ENCODE measurements at places on chromosomes 6 and 20. TPM values are rescaled to one million over a fixed set of nuclear protein-coding genes. Genes with fewer than 3 reads are reported as not detected.
A peak's percentile ranks its signal among the peaks of the same experiment; 100 is the strongest.

- peak; percentile 63 for DNase-seq
Measured at GRCh38 chr6:46989398-46989797, 52.7 kb downstream of the ADGRF1 start.

DNA sequence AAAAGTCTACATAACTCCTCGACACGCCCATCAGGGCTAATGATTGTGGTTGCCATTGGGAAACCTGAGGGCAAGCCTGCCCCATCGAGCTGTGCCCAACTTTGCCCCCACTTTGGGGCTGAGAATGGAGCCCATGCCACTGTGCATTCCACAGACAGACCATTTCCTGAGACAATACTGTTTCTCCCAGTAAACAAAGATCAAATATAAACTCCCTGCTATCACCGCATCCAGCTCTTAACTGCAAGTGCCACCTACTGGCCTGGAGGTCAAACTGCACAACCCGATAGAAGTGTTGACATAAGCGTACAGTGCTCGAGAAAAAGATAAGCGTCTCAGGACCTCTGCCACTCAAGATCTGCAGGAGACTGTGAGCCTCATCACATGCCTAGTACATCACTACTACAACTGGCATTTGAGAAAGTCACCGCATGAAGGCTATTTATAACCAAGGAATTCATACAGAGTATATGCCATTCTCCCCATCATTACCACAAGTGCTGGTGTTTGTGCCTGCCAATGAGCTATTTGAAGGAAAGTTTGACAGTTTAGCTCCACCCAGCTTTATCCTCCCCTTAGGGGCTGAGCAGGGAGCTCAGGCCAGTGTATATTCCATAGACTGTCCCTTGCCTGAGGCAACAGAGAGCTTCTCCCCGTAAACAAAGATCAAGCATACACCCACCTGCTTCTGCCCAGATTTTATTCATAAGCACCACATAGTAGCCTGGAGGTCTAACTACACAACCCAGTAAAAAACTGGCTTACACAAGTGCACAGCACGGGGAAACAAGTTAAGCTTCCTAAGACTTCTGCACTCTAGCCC is 4.5 kb upstream of the DEFB126 start:
- DNase-seq = no peak

DNA sequence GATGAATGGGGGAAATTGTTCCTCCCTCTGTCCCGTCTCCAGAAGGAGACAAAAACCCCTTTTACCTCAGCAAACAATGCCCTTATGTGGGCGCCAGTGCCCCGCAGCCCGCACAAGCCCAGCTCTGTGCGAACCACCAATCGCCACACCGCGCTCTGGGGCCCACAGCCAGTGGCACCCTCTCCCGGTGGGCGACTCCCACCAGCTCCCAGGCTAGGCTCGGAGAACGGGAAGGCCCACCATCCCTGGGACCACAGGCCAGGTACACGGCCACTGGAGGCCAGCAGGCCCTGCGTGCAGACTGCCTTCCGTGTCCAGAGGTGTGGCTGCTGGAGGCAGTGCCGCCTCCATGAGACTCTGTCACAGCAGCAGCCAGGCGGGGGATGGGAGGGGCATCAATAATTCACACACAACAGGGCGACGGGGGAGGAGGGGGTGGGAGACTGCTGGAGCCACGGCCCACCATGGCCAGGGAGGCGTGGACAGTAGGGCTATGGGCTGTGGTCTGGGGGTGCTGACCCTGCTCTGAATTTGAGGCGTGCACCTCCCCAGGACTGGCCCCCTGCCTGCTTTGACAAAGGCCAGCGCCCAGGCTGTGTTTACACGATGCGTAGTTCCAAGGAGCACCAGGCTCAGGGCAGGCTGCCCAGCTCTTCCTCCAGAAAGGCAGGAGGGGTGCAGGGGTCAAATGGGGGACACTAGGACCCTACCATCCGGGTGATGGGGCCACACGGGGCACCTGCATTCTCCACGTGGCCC is 105.7 kb downstream of the ASXL1 start:
- no peak for DNase-seq

The FAM217A gene
- not detected for total RNA-seq

DNA sequence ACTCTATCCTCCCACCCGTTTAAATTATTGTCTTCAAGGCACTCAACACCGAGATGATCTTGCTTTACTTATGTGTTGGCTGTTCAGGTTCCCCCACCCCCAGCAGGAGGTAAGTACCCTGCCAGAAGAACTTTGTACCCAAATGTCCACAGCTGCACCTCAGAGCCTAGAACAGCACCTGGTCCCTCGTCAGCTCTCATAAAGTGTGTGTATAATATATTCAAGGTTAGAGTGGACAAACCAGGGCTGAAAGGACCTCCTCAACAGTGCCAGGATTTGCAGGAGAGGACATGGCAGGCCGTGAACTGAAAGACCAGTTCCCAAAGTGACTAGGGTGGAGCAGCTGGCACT is 5.9 kb upstream of the CPXM1 start:
- no peak for DNase-seq

The SNX5 gene
- total RNA-seq = 147 TPM

The RHAG gene
- total RNA-seq = not detected

The NOTCH4 gene
- 1.1 TPM for total RNA-seq

- peak; percentile 46 for DNase-seq
Measured at GRCh38 chr20:24608926-24609667, 139.7 kb downstream of the SYNDIG1 start.

DNA sequence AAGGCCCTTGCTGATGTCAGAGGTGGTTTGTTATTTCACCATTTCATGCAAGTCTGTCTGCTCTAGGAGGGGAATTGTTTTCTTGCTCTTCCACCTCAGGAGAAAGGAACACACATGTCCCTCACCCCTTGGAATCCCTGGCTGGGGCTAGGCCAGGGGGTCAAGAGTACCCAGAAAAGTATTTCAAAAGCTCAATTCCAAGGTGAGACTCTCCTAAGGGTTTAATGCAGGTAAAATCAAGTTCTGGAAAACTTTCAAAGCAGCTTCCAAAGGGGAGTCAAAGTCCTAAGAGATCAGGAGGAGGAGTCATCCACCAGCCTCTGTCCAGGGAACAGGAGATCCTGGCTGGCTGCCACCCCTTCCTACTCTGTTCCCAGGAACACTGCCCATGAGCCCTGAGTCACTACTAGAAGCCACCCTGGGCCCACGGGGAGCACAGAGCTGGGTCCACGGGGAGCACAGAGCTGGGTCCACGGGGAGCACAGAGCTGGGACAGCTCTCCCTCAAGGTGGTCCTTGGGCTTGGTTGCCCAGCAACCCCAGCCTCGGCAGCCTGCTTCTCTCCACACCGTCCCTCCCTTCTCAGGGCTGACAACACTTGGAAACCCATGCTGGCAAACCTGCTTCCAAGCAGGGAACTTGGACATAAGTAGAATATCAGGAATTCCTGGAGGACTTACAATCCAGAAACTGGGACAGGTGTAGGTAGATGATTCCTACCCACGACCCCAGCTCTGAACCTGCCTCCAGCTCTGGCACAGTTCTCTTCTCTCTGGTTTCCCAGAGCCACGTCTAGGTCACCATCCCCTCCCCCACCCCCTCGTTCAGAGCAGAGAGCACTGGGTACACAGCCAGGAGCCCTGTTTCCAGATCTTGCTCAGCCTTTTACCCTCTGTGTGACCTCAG is 35.3 kb upstream of the CDKN1A start:
- peak; percentile 92 for DNase-seq

The GABRR1 gene
- total RNA-seq = not detected

DNA sequence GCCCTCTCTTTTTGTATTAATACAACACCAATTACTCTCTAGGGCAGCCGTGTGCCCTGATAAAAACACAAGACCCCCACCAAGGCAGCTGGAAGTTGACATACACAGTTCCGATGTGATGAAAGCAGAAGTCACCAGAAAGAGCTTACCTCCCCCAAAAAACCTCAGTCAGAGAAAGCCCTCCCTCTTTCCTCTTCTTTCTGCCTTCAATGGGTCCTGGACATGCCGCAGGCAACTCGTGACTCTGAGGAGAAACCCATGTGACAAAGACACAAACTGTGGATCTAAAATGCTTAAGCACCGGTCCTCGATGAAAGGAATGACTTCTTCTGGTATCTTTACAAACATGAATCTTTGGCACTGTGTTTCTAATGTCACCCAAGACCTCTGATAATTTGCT is 117.7 kb upstream of the CCDC28A start:
- no peak for DNase-seq

GRCh38 chr6:4459032-4459431 is 317.2 kb upstream of the CDYL start:
- DNase-seq = peak; percentile 92

The SLC32A1 gene
- total RNA-seq = not detected

DNA sequence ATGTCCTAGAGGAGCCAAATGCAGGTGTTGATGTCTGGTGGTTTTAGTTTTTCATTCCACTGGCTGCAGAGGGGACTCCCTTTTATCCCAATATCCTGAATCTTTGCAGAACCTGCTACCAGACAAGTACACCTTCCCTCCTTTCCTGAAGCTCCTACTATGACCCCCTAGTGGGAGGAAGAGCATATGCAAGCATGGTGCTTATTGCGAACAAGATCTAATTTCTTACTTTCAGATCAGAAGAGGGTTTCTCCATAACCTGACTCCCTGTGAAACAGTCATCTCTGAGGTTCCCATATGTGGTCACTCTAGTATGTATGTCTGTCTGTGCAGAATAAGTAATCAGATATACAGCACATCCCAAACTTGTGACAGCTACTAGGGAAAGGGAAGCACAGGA is 277.2 kb downstream of the ARHGAP18 start:
- DNase-seq = no peak

DNA sequence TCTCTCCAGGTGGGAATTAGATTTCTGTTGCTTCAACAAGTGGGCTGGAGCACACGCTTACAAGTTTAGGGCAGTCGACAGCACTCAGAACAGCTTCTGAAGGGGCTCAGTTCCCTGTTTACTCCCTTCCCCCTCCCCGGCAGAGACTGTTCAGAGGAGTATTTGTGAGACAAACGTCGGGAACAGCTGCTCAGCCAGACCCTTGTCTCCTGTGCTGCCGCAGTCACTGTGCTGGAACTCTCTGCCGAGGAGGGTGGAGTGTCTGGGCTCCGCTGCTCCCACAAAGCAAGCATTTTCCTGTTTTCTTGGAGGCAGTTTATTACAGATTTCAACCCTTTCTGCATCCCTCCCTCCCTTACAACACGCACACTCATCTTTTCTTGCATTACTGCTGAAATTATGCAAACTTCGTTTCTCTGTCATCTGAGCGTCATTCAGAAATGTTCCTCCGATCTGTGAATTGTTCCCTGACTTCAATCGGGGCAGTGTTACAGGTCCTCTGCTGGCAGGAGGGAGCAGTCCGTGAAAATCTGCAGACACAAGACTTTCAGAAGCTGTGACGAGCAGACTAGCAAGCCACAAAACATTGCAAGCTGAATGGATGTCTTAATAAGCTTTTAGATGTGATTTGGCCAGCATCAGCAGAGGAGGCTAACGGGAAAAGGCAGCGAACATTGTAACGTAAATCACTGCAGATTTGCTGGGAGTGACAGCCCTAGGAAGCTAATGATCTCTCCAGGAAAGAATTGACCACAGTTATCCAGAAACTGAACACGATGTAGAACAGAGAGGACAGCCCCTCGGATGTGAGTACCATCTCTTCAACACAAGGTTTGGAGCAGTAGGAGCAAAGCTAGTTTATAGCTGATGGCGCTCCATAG is 76.2 kb downstream of the LYRM2 start:
- peak; percentile 10 for DNase-seq

The WFDC10A gene
- not detected for total RNA-seq

The SLC22A7 gene
- total RNA-seq = not detected

DNA sequence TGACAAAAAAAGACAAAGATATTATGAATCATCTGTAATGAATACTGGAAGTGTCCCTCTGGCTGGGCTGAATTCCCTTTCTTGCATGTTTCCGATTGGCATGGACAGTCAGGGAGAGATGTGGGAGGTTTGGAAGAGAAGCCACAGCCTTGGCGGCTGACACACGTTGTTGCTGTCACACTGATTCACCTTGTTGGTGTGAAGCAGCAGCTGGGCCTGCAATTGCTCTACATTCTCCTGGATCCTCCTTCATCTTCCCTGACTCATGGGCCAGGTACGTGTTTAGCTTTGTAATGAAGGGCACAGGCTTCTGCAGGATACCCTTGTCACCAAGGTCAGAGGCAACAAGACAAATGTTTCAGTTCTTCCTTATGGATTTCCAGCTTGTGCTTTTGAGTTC is 13.4 kb upstream of the SMIM8 start:
- no peak for DNase-seq

The NOX3 gene
- total RNA-seq = not detected

- no peak for DNase-seq
Measured at GRCh38 chr20:13418263-13419229, 197.5 kb downstream of the ISM1 start.

DNA sequence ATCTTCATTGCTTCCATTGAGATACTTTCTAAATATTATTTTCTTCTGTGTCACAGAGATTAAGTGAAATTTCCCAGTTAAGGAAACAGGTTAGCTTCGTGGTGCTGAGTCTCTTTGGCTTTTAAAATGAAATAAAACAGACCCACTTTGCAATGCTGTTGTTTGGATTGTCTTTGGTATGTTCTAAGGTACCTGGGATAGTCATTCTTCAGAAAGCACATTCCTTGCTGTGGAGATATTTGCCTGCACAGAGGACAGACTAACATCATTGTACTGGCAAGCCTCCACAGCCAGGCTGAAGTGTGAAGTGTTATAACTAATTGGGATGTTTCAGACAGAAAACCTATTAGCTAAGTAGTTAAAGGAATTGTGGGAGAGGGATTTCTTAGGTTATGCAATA is 148.8 kb upstream of the EPHA7 start:
- no peak for DNase-seq

The VNN1 gene
- total RNA-seq = 0.33 TPM

DNA sequence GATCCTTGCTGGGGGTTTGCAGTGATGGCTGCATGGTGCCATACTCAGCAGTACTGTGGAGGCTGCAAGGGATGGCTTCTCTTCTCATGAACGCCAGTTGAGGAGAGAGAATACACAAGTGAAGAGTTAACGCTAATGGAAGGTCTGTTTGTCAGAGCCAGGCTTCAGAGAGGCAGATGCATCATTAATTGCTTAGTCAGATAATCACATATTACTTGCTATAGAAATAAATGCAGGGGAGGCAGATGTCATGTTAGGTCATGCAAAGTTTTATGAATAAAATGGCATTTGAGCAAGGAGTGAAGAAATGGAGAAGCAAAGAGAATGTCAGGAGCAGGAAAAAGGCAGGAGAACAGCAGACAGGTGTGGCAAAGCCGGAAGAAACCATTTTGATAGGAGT is 51.2 kb downstream of the CDS2 start:
- no peak for DNase-seq

- no peak for DNase-seq
Measured at GRCh38 chr6:158104696-158105095, 63.4 kb downstream of the SERAC1 start.

The SLC17A9 gene
- 0.41 TPM for total RNA-seq

- no peak for DNase-seq
Measured at GRCh38 chr6:44390158-44390683, 2.7 kb downstream of the CDC5L start.

The REV3L gene
- 106 TPM for total RNA-seq
